Cardiac muscle cell (in vitro differentiated cells and primary cell): ENCODE measurements at places on chromosomes 5 and 9. TPM values are rescaled to one million over a fixed set of nuclear protein-coding genes. Genes with fewer than 3 reads are reported as not detected.

The PCDHGA10 gene
- 1.1 and 1.4 TPM in 2 replicates for polyA plus RNA-seq

The GRM6 gene
- polyA plus RNA-seq = not detected in 2 replicates

The SLCO4C1 gene
- not detected in 2 replicates for polyA plus RNA-seq

The PPP6C gene
- 16.3 and 27.7 TPM in 2 replicates for polyA plus RNA-seq

The PCDHA1 gene
- 0.29 and 0.69 TPM in 2 replicates for polyA plus RNA-seq

The FBP2 gene
- 0.32 TPM in 2 replicates for polyA plus RNA-seq

The STING1 gene
- 59.9 and 69.0 TPM in 2 replicates for polyA plus RNA-seq

The SLC23A1 gene
- polyA plus RNA-seq = 0.06 and 0.37 TPM in 2 replicates

The LHX6 gene
- polyA plus RNA-seq = not detected in 2 replicates

The SLC34A1 gene
- not detected in 2 replicates for polyA plus RNA-seq

The PHYHD1 gene
- 40.8 and 43.8 TPM in 2 replicates for polyA plus RNA-seq
